GM13976 (cell line): ENCODE measurements at places on chromosomes 4 and X.

GRCh38 chr4:173591760-173592159 lies 61.7 kb upstream of the HAND2 start:
- DNase-seq = no peak

DNA sequence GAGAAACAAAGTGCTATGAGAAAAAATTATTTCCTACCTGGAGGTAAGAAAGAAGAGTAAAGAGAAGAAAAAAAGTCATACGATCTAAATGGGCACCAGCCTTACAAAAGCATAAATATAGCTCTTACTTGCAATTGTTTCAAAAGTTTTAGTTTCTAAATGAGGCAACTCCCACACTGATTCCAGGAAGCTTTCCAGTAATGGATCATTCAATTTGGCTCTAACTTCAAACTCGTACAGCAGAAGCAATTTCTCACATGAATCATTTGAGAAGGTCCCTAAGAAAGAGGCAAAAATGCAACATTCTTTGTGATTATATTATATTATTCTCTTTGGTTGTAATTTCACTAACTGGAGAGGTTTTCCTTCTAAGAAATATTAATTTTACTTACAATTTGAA lies 109.9 kb downstream of the DLG3 start:
- no peak for DNase-seq

DNA sequence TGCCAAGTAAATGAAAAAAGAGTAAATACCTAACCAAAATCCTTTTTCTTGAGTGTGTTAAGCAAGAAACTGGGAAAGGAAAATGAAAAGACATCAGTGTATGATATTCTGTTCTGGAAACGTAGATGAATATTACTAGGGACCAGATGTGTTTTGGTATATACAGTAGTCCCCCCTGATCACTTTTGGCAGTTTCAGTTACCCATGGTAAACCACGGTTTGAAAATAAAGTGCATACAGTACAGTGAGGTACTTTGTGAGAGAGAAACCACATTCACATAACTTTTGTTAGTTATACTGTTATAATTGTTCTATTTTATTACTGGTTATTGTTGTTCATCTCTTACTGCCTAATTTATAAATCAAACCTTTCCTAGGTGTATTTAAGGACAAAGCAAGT lies 250.9 kb downstream of the TENM3 start:
- no peak for DNase-seq

DNA sequence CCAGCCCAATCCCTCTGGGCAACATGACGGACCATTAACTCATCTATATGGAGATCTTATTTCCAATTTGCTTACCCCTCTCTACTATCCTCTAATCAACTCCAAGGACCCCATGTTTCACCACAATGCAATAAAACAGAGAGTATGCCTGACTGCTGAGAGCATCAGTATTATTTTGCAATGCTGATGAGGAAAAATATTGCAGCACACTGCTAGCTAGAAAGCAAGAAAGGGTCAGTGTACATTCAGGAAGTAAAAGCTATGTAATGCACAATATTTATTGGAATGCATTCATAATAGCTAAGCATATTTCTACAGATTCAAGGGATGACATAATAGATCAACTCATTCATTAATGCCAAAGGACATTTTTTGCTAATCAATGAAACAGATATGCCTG lies 33.2 kb downstream of the ARAP2 start:
- DNase-seq = no peak

GRCh38 chr4:107094332-107094731 lies 58.2 kb upstream of the DKK2 start:
- peak; percentile 26 for DNase-seq

- DNase-seq = no peak
These were observed 17.7 kb upstream of the STIM2 start for GRCh38 chr4:26842911-26843310.

GRCh38 chrX:135463937-135464336 lies 42.2 kb downstream of the SMIM10L2A start:
- no peak for DNase-seq

DNA sequence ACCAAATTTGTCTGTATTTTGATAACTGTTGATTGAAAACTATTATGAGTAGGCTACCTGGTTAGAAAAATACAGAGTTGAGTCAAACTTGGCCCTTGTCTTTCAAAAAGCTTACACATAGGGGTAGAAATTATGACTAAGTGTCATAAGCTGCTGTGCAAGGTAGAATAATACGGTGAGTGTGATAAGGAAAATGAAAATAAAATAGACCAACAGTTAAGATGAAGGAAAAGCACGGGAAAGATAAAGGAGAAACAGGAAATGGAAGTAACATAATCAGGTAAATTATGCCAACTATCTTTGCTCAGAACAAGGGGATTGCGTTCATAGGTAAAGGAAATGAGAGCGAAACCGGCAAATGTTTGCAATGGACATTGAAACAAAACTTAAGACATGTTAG lies 302.5 kb downstream of the PCDH7 start:
- no peak for DNase-seq

DNA sequence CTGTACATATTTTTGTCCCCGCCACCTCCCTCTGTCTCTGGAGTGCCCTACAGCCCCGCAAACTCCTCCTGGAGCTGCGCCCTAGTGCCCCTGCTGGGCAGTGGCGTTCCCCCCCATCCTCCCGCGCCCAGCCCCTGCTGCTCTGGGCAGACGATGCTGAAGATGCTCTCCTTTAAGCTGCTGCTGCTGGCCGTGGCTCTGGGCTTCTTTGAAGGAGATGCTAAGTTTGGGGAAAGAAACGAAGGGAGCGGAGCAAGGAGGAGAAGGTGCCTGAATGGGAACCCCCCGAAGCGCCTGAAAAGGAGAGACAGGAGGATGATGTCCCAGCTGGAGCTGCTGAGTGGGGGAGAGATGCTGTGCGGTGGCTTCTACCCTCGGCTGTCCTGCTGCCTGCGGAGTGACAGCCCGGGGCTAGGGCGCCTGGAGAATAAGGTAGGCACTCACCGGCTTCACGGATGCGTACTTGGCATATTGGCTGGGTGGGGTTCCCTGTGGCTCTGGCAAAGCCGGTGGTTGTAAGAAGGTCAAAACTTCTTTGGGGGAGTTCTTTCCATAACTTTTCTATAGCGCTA lies 653 bp downstream of the HHIP start:
- peak; percentile 22 for DNase-seq

DNA sequence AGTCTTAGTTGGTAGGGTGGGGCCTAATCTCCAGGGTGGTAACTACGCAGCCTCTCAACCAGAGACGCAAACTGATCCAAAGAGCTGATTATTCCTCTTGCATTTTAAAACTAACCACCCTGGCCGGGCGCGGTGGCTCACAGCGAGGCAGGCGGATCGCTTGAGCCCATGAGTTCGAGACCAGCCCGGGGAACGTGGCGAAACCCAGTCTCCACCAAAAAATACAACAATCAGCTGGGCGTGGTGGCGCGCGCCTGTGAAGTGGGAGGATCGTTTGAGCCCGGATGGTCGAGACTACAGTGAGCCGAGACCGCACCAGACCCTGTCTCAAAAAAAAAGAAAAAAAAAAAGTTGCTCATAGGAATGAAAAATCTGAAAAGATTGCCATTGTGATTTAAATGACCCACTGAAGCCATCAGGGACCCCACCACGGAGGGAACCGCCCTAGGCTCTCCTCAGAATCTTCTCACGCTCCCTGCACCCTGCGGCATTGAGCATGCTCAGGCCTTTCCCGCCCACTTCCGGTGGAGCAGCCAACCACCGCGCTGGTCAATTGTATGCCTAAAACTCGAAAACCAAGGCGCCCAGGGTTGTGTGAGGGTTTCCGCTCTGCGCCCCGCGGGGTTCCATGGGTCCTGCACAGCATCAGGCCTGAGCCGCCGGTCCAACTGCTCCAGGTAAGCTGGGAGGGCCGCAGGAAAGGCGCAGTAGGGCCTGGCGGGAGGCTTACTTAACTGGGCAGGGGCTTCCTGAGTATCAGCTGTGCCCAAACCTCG lies at the start of gene TRIM60:
TRIM60 (plus strand) TSS at position 564 of the 776 bp plus-strand sequence. CDS start 8,074 bp downstream, outside the sequence.
- no peak for DNase-seq

DNA sequence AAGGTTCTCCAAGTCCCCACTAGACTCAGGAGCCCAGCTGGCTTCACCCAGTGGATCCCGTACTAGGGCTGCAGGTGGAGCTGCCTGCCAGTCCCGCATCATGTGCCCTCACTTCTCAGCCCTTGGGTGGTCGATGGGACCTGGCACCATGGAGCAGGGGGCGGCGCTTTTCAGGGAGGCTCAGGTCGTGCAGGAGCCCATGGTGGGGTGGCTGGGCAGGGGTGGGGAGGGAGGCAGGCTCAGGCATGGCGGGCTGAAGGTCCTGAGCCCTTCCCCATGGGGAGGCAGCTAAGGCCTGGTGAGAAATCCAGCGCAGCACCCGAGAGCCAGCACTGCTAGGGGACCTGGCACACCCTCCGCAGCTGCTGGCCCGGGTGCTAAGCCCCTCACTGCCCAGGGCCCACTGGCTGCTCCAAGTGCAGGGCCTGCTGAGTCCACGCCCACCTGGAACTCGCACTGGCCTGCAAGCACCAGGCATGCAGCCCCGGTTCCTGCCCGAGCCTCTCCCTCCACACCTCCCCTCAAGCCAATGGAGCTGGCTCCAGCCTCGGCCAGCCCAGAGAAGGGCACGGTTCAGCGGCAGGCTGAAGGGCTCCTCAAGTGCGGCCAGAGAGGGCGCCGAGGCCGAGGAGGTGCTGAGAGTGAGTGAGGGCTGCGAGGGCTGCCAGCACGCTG lies 72.7 kb upstream of the SLIT2 start:
- no peak for DNase-seq

DNA sequence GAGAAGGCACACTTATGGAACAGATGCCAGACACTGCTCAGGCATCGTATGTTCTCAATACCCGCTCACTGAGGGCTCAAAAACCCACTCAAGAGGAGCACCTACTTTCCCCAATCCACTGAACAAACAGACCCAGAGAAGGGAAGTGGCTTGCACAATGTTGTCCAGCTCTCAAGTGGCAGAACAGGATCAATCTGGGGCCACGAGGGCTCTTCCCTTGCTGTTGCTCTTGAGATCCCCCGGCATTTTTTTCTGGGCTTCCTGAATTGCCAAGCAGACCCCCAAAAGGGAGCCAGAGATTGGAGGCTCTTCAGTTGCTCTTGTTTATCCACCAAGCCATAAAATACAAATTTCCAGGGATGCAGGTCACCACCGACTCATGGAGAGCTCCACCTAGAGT lies 35.7 kb downstream of the IDS start:
- no peak for DNase-seq

GRCh38 chrX:2478546-2479419 lies 22.0 kb downstream of the DHRSX start:
- DNase-seq = no peak

- DNase-seq = no peak
These were observed 8.0 kb downstream of the AMOT start for GRCh38 chrX:112832481-112833095.

DNA sequence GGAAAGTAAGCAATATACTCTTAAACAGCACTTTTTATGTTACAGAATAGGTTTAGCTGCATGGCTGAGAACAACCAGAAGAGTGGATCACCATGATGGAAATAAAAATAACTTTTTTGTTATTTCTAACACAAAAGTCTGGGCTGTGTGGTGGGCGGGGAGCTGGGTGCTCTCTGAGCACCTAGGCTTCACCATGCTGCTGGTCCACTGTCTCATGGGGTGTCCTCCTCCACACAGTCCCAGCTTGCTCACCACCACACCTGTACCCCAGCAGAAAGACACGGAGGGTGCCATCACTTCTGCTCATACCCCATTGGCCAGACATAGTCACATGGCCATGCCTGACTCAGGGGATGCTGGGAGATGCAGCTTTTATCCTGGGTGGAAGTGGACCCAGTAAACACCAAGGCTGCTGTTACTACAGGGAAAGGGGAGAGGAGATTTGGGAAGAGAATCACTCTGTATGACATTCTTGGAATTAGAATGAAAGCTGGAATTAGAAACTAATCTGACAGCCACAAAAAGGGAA lies 45.0 kb downstream of the CPZ start:
- no peak for DNase-seq

GRCh38 chr4:69589884-69590283 lies 49.6 kb downstream of the UGT2A2 start:
- DNase-seq = no peak

DNA sequence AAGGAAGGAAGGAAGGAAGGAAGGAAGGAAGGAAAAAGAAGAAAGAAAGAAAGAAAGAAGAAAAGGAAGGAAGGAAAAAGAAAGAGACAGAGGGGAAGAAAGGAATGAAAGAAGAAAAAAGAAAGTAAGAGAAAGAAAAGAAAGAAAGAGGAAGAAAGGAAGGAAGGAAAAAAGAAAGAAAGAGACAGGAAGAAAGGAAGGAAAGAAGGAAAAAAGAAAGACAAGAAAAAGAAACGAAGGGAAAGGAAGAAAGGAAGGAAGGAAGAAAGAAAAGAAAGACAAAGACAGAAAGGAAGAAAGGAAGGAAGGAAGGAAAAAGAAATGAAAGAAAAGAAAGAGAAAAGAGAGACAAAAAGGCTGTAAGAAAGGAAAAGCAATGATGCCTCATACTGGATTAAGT lies 101.1 kb upstream of the PPP2R3B start:
- no peak for DNase-seq

DNA sequence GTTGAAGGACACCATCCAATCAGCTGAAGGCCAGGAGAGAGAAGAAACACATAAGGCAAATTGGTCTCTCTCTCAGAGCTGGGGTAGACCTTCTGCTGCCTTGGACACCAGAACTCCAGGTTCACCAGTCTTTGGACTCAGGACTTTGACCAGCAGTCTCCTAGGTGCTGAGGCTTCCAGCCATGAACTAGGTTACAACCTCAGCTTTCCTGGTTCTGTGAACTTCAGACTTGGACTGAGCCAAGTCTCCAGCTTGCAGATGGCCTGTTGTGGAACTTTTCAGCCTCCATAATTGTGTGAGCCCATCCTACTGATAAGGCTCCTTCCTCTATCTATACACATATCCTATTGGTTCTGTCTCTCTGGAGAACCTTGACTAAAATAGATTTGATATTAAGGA lies 20.6 kb upstream of the BBS12 start:
- no peak for DNase-seq

GRCh38 chr4:151202851-151203455 lies 74.0 kb upstream of the PRSS48 start:
- no peak for DNase-seq

GRCh38 chr4:148454835-148455234 lies 12.6 kb upstream of the NR3C2 start:
- DNase-seq = no peak

GRCh38 chr4:86939729-86940575 lies 5.1 kb downstream of the AFF1 start:
- peak; percentile 68 for DNase-seq

- no peak for DNase-seq
These were observed 35.4 kb upstream of the HPGDS start for GRCh38 chr4:94378047-94378446.

DNA sequence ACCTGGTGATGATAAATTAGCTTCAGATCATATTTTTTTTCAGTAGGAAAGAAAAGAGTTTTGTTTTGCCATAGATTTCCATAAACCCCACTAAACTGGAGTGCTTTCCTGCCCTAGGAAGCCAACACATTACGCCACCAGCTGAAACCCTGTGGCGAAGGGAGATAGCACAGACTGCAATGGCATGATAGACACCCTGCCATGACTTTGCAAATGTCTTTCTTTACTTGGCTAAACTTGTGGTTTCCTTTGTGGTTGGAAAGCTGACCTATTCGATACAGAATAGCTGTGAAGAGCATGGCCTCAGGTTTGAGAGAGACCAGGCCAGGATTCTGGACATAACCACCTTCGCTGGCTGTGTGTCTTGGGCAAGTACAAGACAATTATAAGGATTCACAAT lies 19.1 kb downstream of the MFAP3L start:
- DNase-seq = no peak

GRCh38 chr4:71232056-71232430 lies 106.8 kb upstream of the SLC4A4 start:
- DNase-seq = no peak
